T-helper 9 cell (primary cell): ENCODE measurements at places on chromosomes 1 and 21.
A peak's percentile ranks its signal among the peaks of the same experiment; 100 is the strongest.

- no peak for DNase-seq
Measured at GRCh38 chr1:15465674-15466073, 9.1 kb downstream of the CELA2A start.

GRCh38 chr1:97006044-97006661, 284.6 kb downstream of the PTBP2 start:
- DNase-seq: no peak

DNA sequence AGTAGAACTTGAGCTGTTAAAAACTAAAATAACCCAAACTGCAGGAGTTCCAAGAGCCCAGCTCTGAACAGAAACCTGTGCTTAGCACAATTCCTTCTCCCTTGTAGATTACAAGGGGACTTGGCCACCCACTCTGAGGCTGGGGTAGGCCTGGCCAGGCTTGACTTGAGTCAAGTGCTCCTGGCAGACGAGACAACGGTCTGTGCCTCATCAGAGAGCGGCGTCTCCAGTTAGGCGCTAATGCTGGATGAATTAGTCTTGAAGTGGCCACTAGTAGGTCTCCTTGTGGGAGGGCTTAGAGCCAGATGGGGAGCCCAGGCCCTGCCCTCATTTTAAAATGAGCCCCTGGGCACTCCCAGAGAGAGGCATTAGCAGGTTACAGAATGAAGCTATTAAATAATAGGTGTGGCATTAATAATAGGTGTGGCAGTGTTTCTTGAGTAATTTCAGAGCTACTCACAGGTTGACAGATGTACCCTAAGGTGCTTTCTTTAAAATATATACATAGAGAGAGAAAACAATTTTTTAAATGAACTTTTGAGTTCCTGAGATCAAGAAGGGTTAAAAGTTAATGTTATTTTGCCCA, 1.1 kb downstream of the EEIG2 start:
- peak; percentile 41 for DNase-seq

DNA sequence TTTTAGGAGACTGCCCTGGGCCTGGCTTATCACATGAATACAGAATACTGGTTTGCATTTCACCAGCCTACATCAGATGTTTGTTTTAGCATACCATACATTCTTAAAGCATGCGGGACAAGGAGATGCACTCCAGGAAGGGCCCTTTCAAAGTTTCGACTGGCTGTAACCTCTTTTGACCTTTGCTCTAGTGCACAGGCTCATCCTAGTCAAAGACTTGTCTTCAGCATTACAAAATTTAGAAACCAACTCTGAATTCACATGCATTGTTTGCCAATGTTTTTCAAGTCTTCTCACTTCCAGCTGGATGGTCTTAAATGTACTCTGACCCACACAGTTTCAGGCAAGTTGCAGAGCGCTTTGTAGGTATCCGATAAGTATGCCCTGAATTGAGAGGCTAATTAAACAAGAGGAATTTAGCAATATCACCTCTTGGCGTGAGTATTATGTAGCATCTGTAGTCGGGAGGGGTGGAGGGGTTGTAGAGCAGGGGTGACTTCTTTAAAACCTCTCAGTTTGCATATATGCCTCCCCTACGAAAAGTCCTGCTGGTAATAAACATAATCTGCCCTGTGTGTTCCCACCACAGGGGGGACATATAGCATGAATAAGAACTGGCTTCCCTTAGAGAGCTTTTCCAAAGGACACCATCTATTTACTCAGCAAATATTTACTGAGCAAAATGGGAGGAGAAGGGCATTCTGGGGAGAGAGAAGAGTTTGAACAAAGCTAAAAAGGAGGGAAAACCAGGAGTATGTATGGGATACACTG, 24.4 kb upstream of the AHCYL1 start:
- DNase-seq: no peak

DNA sequence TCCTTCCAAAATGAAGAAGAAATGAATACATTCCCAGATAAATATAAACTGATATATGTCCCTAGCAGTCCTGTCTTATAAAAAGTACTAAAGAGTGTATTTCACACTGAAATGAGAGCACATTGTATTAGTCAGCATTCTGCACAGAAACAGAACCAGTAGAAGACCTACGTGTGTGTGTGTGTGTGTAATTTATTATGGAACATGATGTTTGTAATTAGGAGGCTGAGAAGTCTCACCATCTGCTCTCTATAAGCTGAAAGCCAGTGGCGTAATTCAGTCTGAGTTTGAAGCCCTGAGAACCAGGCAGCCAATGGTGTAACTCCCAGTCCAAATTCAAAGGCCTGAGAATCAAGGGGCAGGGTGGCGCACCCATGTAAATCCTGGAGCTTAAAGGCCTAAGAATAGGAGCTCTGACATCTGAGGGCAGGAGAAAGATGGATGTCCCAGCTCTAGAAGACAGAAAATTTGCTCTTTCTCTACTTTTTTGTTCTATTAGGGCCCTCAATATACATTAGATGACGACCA, 146.5 kb upstream of the LYPLAL1 start:
- DNase-seq: no peak
